ENCODE measurements at places on chromosomes 7 and 10.

- no peak for DNase-seq
Measured at GRCh38 chr10:96188916-96189315, 58.8 kb downstream of the ZNF518A start.

DNA sequence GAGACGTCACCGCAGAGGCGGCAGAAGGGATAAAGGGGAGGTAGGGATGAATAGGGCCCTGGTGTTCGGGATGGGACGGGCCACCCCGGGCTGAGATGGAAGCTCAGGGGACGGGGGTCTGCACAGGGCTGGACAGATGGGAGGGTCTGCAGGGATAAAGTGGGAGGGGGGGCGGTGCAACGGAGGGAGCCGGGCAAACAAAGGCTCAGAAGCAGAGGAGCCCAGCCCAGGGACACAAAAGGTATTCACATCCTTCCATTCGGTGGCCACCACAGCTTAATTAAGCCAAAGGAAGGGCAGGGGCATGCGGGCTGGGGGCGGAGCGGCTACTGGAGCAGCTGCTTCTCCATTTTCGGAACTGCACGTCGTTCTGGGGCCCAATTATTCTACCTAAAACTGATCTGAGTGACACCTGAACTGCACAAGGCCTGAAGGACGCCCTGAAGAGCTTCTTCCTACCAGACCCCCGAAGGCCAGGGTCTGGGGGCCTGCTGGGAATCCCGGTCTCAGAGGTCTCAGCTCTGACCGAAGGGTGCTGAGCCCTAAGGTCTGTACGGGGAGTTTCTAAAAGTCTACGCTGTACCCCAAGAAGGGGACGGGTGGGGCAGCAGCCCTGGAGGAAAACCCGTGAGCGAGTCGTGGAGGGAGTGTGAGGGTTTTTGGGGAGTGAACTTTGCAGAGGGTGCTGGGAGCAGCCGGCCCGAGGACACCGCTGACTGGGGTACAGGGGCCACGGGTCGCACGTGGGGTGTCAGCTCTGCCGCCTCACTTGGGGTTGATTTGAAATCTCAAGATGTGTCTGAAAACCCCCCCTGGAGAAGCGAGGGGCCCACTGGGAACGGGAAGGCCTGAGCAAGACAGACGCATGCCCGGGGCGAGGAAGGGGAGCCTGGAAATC is 334.8 kb downstream of the DNAJB6 start:
- no peak for DNase-seq

DNA sequence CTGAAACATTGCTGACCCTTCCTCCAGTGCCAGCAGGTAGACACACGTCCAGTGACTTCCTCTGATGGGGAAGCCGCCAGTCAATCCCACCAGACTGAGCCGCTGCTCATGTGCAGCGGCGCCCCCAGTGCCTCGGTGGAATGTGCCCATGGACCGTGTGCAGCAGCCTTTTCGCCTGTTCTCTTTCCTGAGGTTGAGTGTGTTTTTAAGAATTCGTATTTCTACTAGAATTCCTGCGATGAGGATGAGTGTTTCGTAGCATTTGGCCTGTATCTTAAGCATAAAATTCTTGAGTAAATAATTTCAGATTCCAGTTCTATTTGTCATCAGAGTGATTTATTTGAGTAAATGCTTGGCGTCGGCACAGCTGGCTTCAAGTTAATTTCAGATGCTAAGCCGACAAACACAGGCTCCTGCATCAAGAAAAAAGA is 35.4 kb downstream of the BNIP3 start:
- no peak for DNase-seq

DNA sequence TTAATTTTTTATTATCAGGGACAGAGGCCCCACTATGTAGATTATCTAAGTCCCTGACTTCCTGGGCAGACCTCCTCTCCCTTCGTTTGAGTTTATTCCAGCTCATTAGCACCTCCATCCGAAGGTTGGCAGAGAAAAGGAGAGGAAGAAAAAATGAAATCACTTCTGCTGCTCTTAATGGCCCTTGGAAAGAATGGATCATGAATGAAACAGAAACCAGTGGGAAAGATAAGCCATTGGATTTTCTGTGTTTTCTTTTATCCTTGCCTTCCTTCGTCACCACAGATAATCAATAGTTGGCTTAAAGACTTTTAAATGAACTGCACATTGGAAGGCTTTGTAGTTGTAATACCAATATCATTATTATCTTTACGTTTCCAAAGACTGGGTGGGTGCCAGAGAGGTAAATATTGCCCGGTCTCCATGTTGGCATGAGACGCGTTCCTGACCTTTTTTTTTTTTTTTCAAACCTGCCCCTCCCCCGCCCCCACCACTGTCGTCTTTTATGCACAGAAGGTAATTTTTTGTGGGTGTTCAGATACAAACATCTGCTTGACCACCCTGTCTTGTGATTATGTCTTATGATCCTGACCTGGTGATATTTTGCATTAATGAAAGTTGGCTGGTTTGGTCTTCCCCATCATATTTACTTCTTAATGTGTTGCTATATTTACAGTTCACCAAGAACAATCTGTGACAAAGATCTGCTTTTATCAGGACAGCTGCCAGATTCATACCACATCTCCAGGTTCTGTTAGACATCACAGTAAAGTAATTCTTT is 116.8 kb downstream of the ARID5B start:
- DNase-seq, result no peak

- DNase-seq, result no peak
Measured at GRCh38 chr7:25945608-25946007, 206.4 kb upstream of the NFE2L3 start.

DNA sequence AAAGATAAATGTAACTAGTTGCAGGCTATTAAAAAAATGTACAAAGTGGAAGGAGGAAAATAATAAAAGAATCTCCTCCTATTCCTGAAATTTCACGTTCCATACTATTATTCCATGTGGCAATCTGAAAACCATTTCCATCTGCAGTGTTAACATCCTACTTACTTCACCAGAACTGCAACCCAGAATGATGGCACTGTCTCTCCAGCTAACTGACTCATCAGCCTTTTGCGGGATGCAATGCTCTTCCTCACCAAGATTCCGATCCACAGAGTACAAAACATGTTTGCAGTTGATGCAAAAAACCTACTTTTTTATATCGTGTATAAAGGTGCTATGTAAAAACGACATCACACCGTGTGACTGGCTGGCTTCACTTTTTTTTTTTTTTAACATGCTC is 50.8 kb downstream of the ESYT2 start:
- DNase-seq, result no peak

DNA sequence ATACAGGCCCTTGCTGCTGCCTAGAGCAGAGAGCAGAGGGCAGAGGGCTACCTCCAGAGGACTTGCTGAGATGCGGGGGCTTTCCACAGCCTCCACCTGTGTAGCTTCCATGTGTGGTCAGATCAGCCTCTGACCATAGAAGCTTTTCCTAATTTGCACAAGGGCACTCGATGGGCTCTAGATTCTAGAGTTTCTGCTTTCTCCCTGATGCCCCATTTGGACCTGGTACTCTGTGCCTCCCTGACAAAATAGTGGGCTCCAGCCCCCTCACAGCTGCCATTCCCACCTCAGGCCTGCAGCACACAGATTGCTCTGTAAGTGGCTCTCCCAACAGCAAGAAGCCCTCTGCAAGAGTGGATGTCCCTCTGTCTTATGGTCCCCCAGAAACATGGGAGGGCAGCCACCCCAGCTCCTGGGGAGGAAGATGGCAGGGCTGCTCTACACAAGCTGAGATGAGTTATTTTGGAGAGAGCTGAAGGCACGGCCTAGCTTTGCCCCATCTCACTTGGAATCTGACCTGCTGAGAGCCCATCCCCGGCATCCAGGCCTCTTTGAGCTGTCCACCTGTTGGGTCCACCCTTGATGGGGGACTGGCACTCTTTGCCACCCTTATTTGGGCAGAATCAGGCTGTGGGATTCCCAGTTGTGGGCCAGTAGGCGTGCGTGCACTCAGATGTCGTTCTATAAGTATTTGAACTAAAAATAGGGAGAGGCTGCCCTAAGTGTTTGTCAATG is 16.7 kb downstream of the TMEM273 start:
- no peak for DNase-seq
